ENCODE measurements at places on chromosomes 4 and X.

DNA sequence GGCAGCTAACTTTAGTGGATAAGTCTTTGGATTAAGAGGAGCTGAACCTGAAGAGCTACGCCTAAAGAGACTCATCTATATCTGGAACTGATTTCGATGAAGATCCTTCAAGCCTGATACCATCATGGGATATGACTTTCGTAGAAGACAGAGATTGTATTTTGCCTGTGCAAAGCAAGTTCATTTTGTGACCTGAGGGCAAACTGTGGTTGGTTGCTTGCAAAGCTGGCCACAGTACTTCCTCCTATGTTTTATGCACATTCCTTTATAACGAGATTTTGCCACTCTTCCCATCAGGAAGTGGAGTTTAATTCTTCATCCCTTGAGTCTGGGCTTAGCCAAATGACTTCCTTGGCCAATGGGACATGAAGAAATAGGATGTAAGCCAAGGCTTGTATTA lies 519.3 kb upstream of the NR3C2 start:
- DNase-seq: no peak

- no peak for DNase-seq
Observed at GRCh38 chrX:103330681-103331288, 746 bp downstream of the TCEAL7 start.

- no peak for DNase-seq
Observed at GRCh38 chr4:38514465-38515146, 149.4 kb upstream of the KLF3 start.

GRCh38 chr4:5795580-5795979 lies 84.6 kb downstream of the EVC start:
- DNase-seq: no peak

- DNase-seq: no peak
Observed at GRCh38 chr4:13328591-13328990, 155.5 kb downstream of the RAB28 start.
